ENCODE measurements at places on chromosomes 7 and 10.

- DNase-seq, result no peak
Observed at GRCh38 chr7:11403781-11404180, 428.2 kb downstream of the THSD7A start.

DNA sequence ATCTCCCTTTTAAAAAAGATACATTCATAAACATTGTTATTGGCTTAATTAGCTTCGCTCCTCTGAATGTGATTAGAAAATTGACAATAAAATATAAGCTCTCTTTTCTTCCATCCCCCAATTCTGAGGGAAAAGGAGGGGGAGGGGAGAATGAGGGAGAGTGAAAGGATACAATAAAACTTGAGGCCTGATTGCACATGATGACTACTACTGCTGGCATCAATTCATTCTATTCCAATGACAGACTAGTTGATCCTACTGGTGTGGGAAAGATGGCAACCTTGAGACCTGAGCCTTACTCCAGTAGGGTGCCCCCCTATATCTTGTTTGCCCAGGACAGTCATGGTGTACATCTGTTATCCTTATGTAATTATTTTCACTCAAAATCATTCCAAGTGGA, 4.5 kb upstream of the IQUB start:
- DNase-seq, result no peak

DNA sequence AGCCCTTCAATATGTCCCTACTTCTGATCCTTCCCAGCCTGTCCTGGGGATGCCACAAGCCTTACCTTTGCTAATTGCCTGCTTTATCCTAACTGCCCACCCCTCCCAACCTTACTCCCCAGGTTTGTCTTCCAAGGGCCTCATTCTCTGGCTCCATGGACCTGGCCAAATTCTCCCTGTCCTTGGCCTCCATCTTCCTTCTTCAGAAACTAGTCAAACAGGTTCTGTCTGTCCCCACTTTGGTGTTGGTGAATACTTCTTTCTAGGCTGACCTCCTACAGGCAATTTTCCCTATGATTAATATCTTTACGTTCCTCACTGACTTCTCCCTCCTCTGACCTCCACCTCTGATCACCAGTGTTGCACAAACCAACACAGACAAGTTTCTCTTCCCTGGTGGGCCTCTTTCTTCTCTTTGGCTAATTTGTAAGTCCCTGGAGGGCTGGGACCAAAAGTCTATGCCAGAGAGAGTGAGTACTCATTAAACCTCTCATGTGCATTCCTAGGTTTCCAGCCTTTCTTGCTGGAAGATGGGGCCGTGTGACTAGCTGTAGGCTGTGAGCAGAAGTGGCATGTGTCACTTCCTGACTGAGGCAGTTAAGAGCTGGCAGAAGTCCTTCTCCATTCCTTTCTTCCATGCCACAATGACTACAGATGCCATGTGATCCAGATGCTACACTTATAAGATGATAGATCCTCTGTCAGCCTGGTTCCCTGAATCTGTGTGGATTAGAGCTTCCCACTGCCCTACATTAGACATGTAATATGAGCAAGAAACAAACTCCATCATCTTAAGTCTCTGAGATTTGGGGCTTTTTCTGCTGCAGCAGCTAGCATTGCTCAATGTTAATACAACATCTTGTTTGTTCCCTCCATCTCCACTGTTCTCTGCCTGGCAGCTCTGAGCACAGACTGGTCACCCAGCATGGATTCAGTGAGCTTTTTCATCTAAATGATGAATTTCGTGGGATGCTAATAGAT, 382.7 kb downstream of the RPS24 start:
- no peak for DNase-seq

DNA sequence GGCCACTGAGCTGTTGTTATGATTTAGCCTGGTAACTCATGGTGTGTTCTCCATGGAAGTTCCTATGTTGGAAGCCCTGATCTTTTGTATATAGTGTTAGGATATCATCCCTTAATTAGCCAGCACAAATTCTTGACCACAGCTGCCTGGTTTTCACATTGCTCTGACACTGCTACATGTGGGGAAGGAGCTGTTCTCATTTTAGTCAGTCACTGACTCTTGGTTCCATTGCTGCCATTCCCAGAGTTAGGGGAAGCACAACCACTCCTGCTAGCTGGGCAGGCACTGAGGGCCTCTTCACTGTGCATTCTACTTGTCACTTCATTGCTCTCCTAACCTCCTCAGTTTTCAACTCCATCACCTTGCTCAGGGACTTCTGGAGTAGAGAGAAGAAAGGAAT, 98.4 kb upstream of the GJD4 start:
- no peak for DNase-seq

DNA sequence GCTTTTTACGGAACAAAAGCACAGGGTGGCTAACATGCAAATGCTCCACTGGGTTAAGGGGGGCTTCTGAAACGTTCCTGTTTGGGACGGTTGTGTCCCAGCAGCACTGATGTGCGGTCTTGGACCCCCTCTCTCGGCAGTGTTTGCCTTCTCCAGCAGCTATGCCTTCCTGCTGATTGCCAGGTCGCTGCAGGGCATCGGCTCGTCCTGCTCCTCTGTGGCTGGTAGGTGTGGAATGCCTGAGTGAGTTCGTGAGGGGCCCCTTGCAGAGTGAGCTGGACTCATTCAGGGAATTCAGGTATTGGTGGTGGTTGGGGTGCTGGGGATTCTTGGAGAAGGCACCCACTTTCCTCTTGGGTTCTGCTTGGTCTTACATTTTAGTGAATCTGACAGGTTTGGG, 13.0 kb downstream of the SLC18A2 start:
- DNase-seq, result no peak

GRCh38 chr10:102596506-102596971, 47.7 kb upstream of the TRIM8 start:
- DNase-seq, result no peak

GRCh38 chr7:30422922-30423321, 55.7 kb downstream of the NOD1 start:
- no peak for DNase-seq

- DNase-seq, result no peak
Observed at GRCh38 chr10:44569193-44570091, 184.5 kb upstream of the CXCL12 start.

GRCh38 chr7:81725003-81725811, 44.6 kb downstream of the HGF start:
- no peak for DNase-seq

All from activated T-cell treated with anti-CD3 and anti-CD28 coated beads for 48 hours (primary cell).